Regular cardiac myocyte (primary cell): ENCODE measurements at places on chromosomes 5 and 9. TPM values are rescaled to one million over a fixed set of nuclear protein-coding genes. Genes with fewer than 3 reads are reported as not detected.

POU5F2 gene
- total RNA-seq = 0.38 and 0.85 TPM in 2 replicates

OR1Q1 gene
- not detected in 2 replicates for total RNA-seq

WWC1 gene
- 5.9 and 7.7 TPM in 2 replicates for total RNA-seq

FLT4 gene
- 0.56 and 0.58 TPM in 2 replicates for total RNA-seq

SLC34A1 gene
- total RNA-seq = not detected in 2 replicates

PSD2 gene
- total RNA-seq = under 0.01 and 0.28 TPM in 2 replicates

TMEM252 gene
- not detected in 2 replicates for total RNA-seq

DBN1 gene
- 77.2 and 139 TPM in 2 replicates for total RNA-seq

PLAC8L1 gene
- total RNA-seq = 0.38 TPM in 1 of 2 replicates, not detected in the other

OR1J2 gene
- 0.28 TPM in 1 of 2 replicates, not detected in the other for total RNA-seq
